ENCODE measurements at places on chromosomes 1 and 21.

DNA sequence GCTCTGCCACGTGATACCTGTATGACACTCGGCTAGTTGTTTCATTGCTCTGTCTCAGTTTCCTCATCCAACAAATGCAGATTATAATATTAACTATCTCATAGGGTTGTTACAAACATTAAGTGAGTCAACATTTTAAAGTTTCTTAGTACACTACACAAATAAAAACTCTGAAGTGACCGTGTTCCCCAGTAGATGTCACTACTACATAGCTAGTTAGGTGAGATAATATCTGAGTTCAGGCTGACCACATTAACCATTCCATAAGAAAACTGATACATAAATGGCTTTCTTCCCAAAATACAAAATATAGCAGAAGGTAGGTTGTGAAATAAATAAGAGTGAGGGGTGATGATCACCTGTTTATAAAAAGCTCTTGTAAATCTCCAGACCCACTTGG, 214.1 kb downstream of the NUF2 start:
- peak; percentile 9 for DNase-seq

GRCh38 chr1:56052041-56052440, 527.3 kb downstream of the PLPP3 start:
- no peak for DNase-seq

- DNase-seq, result no peak
Measured at GRCh38 chr1:24255226-24255625, 63.9 kb upstream of the GRHL3 start.

GRCh38 chr1:115717541-115717940, 51.0 kb downstream of the CASQ2 start:
- DNase-seq, result no peak

DNA sequence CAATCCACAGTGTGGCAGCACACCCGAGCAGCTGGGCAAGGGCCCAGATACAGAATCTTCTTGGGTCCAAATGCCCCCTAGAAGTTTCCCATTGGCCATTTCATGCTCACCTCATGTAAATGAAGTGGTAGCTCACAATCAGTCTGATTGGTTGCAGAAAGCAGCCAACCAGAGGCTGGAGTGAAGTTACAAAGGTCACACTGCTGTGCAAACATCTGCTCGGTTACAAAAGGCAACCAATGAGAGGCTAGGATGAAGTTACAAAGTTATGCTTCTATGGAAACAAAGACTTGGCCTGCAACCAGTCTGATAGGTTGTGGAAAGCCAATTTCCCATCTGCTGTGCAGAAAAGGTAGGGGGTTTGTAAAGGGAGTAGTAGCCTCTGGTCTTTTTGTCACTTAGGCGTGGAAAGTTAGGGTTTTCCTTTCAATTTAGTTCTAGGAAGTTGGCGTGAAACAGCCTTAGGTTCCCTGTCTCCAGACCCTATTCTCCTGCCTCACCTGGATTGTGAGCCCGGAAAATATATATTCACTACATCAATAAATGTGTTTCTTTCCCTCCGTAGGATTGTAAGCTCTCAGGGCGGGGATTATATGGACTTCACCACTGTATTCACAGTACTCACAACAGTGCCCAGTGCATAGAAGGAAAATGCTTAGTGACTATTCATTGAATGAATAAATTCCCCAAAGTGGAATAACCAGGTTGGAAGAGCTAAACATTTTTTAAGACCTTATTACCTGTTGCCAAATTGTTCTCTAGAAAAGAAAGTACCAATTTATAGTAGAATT, 91.9 kb downstream of the URB2 start:
- no peak for DNase-seq

DNA sequence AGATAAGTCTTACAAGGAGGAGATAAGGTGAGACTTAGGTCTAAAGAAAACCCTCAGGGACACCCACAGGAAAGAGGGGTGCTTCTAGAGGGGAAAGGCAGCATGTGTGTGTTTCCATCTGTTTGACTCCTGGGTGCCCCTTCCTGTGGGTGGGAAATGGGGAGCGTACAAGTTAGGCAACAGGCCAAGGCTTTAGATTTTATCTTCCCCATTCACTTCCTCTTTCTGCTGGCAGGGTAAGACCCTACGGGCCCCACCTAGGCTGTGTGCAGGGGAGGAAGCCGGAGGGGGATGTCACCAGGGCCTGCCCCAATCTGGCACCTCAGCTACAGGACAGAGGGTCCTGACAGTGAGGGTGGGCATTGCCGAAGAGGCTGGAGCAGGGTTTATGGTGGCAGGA, 2.5 kb upstream of the OLIG1 start:
- no peak for DNase-seq

DNA sequence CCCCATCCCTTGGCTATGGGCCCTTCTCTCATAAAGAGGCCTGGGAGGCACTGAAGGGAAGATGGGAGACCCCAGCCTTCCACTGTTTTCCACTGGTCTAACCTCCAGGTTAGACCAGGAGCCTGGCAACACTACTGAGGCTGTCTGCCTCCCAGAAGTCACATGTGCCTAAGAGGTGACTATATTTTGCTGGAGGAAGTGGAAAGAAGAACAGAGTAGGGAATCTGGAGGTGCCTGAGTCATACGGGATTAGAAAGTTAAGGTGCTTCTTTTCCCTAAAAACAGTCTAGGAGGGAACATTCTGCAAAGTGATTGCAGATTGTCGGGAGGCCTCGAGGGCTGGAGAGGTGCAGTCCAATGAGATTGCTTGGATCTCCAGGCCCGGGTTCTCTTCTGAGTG, 4.6 kb downstream of the NFASC start:
- DNase-seq, result no peak

DNA sequence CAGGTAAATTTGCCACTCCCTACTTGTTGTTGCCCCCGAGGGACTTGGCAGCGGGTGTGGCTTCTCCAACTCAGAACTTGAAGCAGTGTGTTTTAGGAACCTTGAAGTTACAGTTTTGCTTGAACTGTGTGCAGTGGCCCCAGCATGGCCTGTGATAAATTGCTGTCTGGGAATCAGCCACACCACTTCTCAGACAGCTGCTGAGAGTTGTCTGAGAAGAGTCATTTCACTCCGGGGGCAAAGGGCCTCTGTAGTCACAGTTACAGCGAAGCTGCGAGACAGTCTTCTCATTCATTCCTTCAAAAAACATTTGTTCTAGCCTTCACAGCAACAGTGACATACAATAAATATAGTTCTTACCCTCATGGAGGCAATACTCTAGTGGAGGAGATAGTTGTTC, 70.3 kb downstream of the PROX1 start:
- DNase-seq, result no peak

DNA sequence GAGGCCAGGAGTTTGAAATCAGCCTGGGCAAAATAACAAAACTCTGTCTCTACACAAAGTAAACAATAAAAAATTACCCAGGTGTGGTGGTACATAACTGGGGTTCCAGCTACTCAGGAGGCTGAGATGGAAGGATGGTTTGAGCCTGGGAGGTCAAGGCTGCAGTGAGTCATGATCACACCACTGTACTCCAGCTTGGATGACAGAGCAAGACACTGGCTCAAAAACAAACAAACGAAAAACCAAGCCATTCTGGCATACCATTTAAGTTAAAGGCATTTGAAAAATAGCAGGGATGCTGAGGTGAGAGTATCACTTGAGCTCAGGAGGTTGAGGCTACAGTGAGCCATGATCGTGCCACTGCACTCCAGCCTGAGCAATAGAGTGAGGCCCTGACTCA, 5.3 kb upstream of the ALDH9A1 start:
- no peak for DNase-seq

DNA sequence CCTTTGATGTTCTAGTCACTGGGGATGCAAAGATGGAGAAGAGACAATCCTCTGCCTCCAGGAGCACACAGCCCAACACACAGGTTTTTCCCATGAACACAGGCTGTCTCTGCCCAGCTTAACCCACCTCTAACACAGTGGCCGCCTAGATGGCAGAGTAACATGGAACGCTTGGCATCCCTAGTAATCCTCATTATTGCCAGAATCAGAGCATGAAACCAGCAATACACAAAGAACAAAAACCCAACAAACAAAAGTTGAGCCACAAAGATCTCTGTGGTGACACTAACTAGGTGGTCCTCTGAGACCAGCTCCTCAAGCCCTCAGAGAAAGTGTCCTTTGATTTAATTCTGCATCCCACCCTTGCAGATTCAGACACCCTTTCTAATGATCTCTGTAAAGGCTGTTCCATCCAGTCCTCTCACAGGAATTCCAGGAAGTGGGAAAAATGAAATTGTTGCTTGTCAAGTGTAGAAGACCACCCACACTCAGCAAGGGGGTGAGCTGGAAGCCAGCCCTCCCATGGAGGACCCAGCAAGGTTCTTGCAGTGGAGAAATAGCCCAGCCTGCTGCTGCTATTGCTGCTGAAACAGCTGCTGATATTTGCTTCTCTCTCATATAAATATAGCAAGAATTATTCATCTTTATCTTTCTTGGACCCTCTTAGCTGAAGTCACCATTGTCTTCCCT, 7.4 kb upstream of the ATP2B4 start:
- DNase-seq, result no peak

All from iPS DF 19.7 (cell line).